SW 1271 (cell line): ENCODE measurements at places on chromosomes 4 and X.

- no peak for DNase-seq
These were observed 37.2 kb upstream of the FAM9C start for GRCh38 chrX:13081395-13082205.

DNA sequence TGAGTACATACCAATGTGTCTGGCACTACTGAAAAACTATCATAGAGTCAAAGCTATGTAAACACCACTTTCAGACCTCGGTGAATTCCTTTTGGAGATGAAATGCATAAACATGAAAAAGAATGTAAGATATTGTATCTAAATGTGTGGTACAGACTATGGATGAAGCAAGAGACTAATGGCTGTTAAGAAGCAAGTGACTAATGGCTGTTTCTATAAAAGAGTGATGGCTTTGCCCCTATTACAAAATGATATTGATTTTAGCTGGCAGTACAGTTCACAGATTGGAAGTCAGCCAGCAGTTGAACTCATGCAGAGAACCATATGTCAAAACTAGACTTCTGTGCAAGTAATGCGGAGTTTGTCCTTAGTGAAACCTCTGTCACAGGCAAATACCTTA lies 359.3 kb downstream of the GRXCR1 start:
- DNase-seq, result no peak

GRCh38 chr4:179569549-179569948 lies 2127.3 kb upstream of the AGA start:
- DNase-seq, result no peak

- DNase-seq, result peak; percentile 5
These were observed 167.5 kb downstream of the DCTD start for GRCh38 chr4:182749667-182750167.
